ENCODE measurements at places on chromosomes 2 and 18.

DNA sequence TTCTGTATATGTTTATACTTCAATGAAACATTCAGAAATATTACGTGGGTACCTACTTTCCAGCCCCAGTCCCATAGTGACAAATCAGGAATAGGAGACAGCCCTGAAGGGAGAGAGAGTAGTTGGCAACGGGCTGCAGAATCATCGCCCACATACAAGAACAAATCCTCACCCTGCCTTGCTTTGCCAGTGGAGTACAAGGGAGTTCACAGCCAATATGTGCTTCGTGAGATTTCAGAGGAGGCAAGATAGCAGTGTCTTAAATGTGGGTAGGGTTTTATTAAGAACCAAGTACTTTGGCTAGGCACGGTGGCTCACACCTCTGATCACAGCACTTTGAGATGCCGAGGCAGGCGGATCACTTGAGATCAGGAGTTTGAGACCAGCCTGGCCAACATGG, 40.3 kb upstream of the PKDCC start:
- no peak for DNase-seq

- DNase-seq, result no peak
These were observed 237.5 kb upstream of the SP5 start for GRCh38 chr2:170477630-170478029.

- DNase-seq, result no peak
These were observed 75.5 kb downstream of the DDX1 start for GRCh38 chr2:15666861-15667808.

DNA sequence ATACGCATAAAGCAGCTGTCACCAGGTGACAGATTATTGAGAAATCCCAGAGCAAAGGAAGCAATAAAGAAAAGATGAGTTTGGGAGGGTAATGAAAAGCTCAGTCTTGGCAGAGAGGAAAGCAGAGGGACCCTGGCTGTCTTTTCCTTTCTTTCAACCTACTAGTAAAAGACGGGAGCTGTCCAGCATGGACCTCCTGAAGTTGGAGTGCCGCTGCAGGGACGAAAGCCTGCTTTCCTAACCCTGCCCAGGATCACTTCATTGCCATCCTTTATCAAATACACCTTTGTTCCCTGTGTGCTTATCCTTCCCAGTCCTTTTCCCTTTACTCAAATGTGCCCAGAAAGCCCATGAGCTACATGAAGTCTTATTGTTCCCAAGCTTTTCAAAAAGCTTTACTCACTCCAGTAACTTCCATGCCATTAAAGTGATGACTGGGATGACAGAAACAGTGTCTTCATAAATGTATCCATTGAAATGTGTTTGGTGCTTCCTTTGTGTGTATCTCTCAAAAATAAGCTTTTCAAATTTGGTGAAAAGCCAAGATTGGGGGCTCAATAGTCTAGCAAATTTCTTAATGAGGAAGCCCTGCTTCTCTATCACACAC, 3.7 kb upstream of the SPR start:
- no peak for DNase-seq

GRCh38 chr2:103959174-103960128, 894.5 kb upstream of the POU3F3 start:
- peak; percentile 82 for DNase-seq

DNA sequence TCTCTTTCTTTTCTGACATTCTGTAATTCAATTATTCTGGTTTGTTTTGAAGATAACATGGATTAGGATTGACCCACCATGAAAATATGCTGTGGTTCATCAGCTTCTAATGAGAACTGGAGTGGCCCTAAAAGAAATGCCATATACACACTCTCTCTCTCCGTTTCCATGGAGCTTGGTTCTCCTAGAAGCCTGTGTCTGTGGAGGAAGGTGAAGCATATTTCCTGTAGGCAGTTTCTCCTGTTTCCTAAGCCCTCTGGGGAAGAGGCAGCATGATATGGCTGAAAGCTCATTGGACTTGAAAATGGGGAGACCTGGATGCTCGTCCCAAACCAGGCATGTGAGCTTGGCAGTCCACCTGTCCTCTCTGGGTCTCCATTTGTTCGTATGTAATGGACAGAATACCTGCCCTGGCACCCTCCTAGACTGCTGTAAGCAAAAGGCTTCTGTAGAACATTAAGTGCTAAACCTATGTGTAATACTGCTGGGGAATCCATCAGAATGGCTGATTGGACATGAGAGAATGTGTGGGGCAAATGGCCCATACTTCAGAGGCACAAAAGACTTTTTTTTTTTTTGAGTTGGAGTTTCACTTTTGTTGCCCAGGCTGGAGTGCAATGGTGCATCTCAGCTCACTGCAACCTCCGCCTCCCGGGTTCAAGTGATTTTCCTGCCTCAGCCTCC, 75.3 kb upstream of the PPP1CB start:
- DNase-seq, result no peak

- no peak for DNase-seq
These were observed 141.0 kb downstream of the GLI2 start for GRCh38 chr2:120876526-120877280.
